Left lung (tissue), 14 donors: ENCODE measurements at places on chromosomes 3 and 15. TPM values are rescaled to one million over a fixed set of nuclear protein-coding genes. Genes with fewer than 3 reads are reported as not detected.

- DNase-seq, result no peak
Measured at GRCh38 chr3:155031186-155031585, 48.9 kb upstream of the MME start.

DNA sequence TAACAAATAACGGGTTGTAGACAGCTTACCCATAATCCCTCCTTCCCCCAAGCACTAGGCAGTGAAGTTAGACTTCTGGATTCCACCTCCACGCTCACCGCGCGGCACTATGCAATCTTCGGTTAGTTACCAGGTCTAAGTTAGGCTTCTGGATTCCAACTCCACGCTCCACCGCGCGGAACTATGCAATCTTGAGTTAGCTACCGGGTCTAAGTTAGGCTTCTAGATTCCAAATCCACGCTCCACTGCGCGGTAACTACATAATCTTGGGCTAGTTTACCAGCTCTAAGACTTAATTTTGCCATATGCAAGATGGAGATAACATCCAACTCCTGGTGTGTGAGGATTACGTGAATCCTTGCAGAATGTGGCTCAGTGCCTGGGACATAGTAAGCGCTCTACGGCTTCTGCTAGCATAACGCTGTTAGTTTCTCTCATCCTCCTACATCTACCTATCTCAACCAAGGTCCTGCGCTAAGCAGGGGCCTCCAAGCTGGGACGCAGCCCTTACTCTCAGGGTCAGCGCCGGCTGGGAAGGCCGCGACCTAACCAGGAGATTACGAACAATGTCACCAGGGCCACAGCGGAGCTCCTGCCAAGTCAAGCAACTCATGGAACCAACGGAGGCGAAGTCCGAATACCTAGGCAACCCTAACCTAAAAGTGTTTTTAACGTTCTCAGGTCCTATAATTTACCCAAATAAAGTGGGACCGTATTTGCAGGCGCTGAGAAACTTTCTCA is 497 bp upstream of the RPLP1 start:
- peak; percentile 55 for DNase-seq

DNA sequence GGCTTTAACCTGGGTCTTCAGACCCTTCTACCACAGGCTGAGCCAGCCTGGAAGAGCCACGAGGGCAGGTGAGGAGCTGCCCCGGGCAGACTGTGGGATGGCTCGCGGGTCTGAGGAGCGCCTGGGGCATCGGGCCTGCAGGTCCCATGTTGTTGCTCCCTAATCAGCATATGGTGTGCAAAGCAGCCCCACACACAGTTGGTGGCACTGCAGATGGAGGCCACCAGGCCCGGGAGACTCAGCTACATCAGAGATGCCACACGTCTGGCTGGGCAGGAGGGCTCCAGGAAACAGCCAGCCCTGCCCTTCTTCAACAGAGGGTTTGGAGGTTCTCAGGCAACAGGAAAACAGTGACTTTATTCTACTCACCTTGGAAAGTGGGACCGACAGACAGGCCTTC is 63.9 kb downstream of the XXYLT1 start:
- DNase-seq, result no peak

- DNase-seq, result no peak
Measured at GRCh38 chr15:83208367-83208661, 691 bp upstream of the HDGFL3 start.

DNA sequence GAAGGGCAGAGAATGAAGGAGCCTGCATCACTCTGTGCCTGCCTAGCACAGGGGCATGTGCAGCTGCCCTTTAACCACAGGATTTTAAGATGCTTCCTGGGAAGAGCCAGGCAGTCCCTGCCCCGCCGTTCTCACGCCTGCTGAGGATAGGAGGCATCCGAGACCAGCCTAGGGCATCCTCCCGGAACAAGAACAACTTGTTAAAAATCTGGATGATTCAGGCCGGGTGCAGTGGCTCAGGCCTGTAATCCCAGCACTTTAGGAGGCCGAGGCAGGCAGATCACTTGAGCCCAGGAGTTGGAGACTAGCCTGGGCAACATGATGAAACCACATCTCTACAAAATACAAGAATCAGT is 15.2 kb downstream of the NRROS start:
- DNase-seq, result no peak

GRCh38 chr15:58243070-58243469 is 104.9 kb downstream of the AQP9 start:
- DNase-seq, result no peak

DNA sequence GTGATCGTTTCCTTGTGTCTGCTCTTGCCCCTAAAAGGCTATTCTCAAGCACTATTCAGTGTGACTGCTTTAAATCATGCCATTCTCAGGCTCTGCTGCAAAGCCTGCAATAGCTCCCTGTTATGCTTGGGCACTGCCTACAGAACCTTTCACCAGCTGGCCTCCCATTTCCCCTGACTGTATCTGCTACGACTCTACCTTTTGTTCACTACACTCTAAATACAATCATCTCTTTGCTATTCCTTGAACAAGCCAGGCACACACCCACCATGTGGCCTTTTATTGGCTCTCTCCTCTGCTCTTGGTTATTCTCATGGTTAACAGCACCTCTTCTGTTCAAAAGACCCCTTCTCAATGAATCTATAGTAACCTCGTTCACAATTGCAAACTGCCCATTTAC is 29.6 kb upstream of the FNDC3B start:
- DNase-seq, result no peak

- DNase-seq, result no peak
Measured at GRCh38 chr3:28504976-28505375, 156.4 kb upstream of the AZI2 start.

DNA sequence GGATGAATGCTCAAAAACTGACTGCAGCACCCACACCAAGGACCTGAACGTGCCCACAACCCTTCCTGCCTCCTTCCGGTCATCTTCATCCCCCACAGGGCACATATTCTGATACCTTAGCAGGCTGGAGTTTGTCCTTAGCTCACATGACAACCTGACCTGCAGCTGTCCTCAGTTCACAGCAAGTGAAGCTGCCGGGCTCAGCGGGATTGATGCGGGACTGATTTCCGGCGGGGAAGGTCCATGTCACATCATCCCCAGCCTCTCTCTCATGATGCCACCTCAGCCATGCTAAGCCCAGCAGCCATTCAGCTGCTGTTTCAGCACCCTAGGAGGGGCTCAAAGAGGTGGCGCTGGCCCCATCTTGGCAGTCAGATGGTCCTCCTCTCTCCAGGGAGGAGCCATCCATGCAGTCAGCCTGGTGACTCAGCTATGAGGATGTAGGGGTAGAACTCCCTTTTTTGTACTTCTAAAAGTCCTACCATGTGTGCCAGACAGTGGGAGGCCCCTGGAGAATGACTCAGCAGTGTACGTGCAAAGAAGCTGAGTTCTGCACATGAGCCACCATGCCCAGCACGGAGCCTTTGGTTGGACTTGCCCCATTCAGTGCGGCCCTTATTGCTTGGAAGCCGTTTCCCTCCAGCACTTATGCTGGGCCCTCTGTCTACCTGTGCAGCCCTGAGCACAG is 9.5 kb downstream of the CA12 start:
- peak; percentile 59 for DNase-seq

DNA sequence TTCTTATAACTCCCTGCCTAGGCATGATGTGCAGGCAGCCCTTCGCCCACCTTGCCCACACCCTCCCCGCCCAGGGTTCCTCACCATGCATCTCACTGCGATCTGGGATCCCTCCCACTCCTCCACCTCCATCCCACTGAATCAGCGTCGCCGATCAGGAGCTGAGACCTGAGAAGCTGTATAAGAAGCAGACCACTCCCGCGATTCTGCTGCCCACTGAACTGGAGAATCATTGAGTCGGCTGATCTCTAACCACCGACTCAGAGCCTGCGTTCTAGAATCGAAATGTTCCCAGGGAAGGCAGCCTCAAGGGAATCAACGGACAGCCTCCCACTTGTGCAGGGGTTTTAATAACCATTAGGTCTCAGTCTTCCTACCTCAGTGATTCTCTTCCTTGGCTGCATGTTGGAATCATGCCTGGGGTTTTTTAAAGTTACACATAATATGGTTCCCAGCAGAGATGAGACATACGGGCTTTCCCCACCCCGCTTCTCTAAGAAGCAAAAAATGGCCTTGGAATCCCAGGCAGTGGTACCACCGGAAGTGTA is 60.2 kb downstream of the TMEM44 start:
- DNase-seq, result no peak

DNA sequence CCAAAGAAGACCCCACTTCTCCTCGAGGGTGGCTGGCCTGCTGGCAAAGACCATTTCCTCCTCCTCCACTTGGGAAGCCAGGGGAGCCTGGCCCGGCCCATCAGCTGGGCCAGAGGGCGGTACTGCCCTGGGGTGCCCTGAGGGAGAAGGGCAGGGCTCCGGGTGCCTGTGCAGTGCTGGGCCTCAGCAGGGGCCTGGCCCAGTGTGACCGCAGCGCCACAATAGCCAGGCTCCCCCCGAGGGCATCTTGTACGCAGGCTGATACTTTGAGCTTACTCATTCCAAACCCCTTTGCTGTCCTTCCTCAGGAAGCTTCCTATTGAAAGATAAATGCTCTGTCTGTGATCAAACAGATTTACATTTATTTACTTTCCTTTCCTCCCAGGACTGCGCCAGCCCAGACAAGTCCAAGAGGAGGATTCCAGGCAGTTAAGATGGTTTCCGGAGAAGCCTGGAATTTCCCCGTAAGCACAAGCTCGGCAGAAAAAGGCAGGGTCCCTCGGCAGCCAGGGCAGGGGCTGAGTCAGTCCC is 240.1 kb downstream of the XXYLT1 start:
- DNase-seq, result no peak

- no peak for DNase-seq
Measured at GRCh38 chr15:34107315-34107714, 5.4 kb downstream of the PGBD4 start.

GRCh38 chr15:72792431-72792830 is 8.9 kb upstream of the ADPGK start:
- no peak for DNase-seq

- no peak for DNase-seq
Measured at GRCh38 chr15:69568173-69569009, 115.8 kb downstream of the RPLP1 start.

DNA sequence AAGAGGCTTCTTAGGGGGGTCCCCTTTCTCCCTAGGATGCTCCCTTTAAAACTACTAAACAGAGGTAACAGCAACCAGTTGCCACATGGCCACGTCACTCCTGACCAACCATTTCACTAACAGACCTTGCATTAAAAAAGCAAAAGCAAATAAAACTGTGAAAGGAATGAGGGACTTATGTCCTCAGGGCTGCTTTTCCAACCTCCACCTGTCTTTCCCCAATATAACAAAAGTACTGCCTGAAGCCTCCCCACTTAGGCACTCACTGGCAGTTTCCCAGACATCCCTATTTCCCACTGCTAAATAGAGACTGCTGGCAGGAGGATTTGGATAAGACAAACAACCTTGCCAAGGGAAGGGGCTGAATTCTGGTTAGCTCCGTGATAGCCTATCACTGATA is 130.3 kb downstream of the ATP8B4 start:
- no peak for DNase-seq

GRCh38 chr3:188720215-188720614 is 451.6 kb upstream of the TPRG1 start:
- DNase-seq, result no peak

- DNase-seq, result no peak
Measured at GRCh38 chr3:138023754-138024153, 13.8 kb downstream of the CLDN18 start.

- DNase-seq, result no peak
Measured at GRCh38 chr3:122754929-122755328, 38.7 kb downstream of the HSPBAP1 start.

- DNase-seq, result no peak
Measured at GRCh38 chr3:12222775-12223485, 64.2 kb upstream of the TIMP4 start.

DNA sequence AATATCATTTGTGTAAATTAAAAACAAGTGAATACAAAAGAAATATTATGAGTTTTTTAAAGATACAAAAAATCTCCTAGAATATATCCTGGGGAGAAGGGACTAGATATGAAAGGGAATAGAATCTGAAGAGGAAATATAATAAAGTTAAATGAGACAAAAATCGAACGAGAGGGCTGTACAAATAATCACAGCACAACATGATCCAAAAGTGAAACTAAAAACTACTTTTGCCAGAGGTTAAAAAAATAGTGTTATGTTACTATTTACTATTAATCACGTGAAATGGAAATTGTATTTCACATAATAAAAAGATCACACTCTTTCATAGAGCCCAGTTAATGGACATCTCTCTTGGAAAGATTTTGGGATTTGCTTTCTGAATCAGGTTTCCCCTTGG is 28.6 kb downstream of the CGGBP1 start:
- DNase-seq, result no peak

DNA sequence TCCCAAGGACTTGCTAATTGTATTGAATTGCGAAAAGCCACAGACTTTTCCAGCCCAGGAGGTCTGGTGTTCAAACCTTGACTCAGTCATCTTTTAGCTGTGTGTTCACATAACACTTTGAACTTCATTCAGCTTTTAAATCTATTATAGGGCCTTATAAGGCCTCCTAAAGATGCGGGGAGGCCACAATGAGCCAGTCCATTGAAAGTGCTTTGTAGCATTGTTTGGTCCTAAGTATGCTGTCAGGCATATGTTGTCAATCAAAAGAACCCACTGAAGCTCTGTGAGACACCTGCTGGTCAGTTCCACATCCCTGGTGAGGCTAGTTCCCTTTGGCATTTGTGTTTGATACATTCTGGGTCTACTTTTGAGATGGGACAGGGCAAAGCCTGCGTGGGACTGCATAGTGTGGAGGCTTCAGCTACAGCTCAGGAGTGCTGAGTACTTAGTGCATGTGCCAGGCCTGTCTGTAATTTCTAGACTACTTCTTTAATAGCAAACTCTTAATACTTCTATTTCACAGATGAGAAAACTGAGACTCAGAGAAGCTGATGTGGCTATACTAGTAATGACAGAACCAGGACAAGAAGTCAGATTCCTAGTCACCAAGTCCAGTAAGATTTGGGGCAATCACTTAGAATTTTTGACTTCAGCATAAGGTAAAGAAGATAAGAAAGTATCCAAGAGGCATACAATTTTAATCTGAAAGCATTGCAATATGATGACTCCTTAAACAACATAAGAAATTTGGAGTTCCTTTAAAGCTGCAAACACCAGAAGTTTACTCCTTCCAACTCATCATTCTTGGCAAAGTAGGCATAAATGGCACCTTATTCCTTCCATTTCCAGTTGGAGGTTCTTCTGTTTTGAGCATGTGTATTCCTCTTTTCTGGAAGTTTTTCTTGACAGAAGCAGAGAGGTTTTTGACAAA is 213.0 kb downstream of the PDCD6IP start:
- no peak for DNase-seq

DNA sequence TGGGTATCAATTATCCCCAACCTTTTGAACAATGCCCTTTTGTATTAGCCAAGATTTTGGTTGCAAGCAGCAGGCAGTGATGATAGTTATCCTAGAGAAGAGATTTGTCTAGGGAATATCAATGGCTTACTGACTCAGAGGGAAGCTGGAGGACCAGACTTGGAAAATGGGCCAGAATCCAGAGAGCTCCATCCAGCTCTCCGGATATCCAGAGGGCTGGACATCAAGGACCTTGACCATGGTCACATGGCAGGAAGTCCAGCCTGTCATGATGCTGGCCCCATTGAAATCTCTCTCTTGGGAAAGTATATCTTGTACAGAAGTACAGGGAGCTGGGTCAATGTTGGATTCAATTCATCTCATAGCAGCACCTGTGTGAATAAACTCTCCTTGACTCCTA is 148.5 kb upstream of the PDZRN3 start:
- no peak for DNase-seq

Gene ADCY5
- 13.6 TPM for polyA plus RNA-seq

Gene LRRC2
- 0.47 TPM for polyA plus RNA-seq

Gene ANKRD63
- not detected for polyA plus RNA-seq

Gene PLIN1
- 1.2 TPM for polyA plus RNA-seq
